DMS79 (cell line): ENCODE measurements at places on chromosomes 16 and 17.
A peak's percentile ranks its signal among the peaks of the same experiment; 100 is the strongest.

DNA sequence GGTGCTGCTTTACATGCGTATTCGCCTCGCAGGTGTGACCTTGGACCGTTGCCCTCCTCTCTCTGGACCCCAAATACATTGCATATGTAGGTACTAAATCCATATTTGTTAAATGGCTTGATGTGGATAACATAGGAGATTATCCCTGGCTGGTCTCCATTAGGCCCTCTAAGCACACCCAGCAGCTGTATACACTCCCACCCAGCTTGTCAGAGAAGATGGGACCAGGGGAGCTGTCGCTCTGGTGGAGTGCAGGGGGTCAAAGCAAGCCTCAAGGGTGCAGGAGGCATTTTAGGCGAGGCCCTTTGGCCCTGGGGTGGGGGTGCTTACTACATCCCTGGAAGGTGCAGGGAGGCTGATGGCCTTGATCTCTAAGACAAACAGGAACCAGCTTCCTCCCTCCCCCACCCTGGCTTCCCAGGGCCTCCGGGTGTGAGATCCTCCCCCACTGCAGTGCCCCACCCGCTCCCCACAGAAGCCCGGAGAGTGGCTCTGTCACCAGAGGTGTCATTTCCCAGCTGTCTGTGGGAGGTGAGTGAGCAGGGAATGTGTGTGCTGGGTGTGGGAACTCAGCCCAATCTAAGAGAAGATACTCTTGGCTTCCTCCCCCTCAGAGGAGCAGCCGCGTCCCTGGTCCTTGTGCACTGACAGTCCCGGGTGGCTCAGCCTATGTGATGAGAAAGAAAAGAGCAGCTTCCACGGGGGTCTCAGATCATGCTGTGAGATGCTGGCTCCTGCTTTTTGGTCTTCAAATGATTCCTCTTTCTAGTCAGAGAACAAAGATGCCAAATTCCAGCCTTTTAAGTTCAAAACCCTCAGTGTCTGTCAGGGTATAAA lies 1.4 kb upstream of the VAMP2 start:
- DNase-seq, result no peak

- DNase-seq, result no peak
These were observed 10.9 kb downstream of the RARA start for GRCh38 chr17:40319651-40320540.

DNA sequence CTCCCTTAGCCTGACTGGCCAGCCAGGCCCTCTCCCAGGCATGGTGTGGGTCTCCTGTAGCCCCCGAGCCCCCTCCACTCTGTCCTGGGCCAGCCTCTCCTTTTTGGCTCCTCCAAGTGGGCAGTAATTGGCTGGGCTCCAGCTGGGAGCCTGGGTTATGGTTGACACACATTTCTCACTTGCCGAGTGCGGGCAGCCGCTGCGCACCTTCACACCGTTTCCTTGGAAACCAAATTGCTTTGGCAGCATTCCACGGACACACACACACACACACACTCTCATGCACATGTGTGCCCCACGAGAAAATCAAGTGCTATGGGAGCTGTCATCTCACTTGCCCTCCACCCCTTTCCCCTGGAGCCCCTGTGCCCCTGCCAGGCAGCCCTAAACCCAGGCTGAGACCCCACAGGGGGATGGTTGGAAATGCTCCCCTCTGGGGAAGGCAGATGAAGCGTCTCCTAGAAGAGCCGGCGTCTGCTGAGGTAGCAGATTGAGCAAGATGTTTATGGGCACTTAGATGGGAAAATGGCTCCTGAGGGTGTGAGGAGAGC lies 402.7 kb upstream of the TNRC6C start:
- peak; percentile 91 for DNase-seq

GRCh38 chr17:72342061-72342460 lies 221.2 kb downstream of the SOX9 start:
- DNase-seq, result no peak

GRCh38 chr17:75010683-75011400 lies 1.6 kb upstream of the MRPL58 start:
- DNase-seq, result no peak

- no peak for DNase-seq
These were observed 8.8 kb downstream of the WFIKKN2 start for GRCh38 chr17:50844117-50844700.

DNA sequence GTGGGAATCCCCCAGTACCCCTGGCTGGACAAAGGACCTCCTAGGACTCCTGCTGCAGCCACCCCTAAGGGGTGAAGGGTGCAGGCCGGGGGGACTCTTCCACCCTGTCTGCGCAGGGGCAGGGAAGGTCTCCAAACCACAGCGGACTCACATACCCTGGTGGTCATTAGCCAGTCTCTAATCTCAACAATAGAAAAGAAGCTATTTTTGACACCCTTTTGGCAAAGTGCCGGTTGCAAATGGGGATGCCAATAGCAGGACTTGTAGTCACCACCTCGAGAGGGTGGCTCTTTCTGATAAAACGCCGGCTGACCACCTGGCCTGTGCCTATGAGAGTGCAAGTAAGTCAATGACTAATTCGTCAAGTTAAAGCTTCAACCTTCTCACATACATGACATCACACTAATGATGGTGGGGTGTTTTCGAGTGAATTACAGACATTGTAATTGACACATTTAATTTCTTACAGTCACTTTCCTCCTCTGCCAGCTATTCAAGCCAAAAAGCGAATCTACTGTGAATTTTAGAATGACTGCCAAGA lies 23.1 kb upstream of the DNAH17 start:
- no peak for DNase-seq

- no peak for DNase-seq
These were observed 197.1 kb downstream of the ZFHX3 start for GRCh38 chr16:72850853-72851252.

- DNase-seq, result no peak
These were observed 24.6 kb downstream of the VAT1L start for GRCh38 chr16:77812856-77813500.

DNA sequence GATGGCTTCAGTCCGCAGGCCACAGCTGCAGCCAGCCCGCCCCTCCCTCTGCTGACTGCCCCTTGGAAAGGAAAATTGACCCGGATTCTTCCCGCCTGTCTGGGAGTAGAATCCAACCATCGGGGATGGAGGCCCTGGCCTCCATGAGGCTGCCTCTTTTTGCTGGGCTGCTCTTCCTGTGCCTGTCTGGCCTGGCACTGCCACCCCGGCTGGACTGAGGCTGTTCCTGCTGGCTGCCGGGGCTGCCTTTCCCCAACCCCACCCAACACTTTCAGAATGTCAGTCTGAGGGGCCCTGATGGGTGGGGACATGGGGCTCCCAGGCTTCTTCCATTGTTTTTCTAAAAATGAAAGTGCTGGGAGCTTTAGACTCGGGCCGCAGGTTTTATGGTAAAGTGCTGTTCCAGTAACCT lies 7.3 kb downstream of the BAHCC1 start:
- no peak for DNase-seq

GRCh38 chr16:9060225-9060624 lies 31.2 kb upstream of the HAPSTR1 start:
- DNase-seq, result no peak

GRCh38 chr17:45889579-45889978 lies 4.8 kb upstream of the MAPT start:
- DNase-seq, result no peak

GRCh38 chr17:37671824-37672547 lies 28.7 kb upstream of the DDX52 start:
- DNase-seq, result peak; percentile 92

DNA sequence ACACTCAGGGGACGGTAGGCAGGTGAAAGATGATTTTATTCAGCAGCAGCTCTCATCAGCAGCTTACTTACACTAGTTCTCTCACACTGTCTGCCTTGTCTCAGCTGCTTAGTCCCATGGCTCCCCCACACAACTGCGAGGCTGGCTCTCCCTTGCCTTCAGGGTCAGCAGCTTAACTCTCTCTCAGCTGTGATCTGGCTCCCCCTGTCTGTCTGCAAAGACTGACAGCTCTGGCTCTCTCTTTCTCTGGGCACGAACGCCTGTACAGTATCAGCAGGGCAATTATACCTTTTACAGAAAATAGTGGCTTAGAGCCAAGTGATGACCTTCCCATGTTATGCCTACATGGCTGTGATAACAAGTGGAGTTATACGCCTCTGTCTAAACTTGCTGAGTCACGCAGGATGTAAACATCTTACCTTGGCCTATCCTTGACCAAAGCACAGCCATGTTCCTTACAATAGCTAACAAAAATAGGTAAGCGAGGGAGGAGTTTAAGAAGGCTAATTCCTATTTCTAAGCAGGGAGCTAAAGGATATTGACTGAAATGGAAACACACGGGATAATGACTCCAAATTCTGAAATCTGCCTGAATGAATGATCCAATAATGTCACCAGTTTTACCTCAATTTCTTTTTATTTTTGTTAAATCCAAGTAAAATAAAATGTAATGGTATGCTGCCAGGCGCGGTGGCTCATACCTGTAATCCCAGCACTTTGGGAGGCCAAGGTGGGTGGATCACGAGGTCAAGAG lies 1.1 kb upstream of the NDUFAB1 start:
- no peak for DNase-seq

DNA sequence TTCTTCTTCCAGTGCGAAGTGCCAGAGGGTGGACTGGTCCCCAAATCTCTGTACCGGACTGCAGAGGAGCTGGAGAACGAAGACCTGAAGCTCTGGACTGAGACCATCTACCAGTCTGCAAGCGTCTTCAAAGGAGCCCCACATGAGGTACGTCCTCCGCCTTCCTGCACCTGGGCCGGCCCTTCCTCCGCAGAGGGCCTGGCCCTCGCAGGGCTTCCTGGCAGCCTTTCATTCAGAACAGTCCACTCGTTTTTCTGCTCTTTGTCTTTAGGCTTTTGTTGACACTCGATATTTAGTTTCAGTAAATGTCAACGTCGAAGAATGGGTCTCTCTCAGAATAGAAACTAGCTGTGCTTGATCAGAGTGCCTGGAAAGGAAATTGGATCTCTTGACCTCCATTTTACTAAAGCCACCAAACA lies 68.6 kb downstream of the SEC14L1 start:
- DNase-seq, result no peak

DNA sequence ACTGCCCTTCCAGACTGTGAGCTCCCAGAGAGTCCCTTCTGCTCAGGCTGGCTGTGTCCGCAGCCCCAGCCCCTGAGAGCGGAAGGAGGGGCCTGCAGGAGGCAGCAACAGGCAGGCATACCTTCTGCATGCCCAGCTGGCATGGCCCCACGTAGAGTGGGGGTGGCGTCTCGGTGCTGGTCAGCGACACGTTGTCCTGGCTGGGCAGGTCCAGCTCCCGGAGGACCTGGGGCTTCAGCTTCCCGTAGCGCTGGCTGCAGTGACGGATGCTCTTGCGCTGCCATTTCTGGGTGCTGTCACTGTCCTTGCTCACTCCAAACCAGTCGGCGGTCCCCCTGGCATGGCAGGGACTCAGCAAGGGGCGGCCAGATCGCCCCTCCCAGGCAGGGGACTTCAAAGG lies 9.0 kb downstream of the RHBDF1 start:
- DNase-seq, result no peak

- no peak for DNase-seq
These were observed 71.7 kb downstream of the HLF start for GRCh38 chr17:55336426-55336825.

DNA sequence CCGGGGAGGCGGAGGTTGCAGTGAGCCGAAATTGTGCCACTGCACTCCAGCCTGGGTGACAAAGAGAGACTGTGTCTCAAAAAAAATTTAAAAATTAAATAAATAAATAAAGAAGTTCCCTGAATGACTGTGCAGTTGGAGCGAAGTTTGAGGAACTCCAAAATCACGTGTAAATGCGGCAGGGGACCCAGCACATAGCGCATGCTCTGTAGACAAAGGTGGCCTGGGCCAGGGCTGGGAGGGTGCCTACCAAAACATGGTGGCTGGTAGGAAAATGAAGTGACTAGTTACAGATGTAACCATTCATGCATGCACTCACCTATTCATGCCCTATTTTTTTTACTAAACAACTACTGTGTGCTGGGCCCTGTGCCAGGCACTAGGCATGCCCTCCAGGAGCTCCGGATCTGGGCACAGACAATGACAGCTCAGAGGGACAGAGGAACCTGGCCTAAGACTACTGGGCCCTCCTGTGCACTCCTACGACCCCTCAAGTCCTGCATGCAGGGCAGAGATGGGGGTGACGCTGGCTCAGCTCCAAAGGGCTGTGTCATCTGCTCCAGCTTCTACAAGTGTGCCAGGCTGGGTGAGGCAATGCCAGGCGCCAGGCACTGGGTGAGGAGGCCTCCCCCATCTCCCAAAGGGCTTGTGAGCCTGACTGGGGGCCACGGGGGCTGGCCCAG lies 65.3 kb downstream of the RMI2 start:
- DNase-seq, result no peak

DNA sequence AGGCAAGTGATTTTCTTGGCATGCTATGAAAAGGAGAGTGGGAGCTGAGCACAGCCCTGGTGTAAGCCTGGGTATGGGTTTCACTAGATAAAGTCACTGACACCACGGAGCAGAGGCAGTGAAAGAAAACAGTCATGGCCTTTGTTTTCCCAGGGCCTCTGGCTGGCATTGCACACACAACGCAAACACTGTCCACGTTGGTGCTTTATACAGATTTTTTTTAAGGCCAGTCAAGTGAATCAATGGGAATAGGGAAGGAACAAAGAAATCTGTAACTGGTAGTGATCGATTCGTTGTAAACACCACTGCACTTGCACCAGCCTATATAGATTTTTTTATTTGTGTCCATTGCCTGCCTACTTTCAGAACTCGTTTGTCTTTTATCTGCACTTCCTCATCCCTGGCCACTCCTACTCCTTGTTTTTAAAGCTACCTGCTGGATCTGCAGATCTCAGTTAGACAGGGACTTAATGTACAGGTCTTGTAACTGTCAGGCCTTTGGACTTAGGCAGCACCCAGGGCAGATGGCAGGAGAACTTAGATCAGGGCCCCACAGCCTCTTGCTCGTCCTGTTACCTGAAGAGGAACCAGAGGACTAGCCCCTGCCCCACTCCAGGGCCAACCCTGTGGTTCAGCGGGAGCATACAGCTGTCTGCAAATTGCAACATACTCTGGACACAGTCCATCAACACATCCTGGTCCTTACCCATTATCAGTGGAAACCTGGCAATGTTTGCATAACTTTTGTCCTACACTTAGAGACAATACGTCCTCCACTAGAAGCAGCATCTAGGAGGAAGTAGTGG lies 10.6 kb upstream of the TMIGD1 start:
- DNase-seq, result no peak

GRCh38 chr17:67944035-67944434 lies 52.2 kb downstream of the C17orf58 start:
- no peak for DNase-seq

DNA sequence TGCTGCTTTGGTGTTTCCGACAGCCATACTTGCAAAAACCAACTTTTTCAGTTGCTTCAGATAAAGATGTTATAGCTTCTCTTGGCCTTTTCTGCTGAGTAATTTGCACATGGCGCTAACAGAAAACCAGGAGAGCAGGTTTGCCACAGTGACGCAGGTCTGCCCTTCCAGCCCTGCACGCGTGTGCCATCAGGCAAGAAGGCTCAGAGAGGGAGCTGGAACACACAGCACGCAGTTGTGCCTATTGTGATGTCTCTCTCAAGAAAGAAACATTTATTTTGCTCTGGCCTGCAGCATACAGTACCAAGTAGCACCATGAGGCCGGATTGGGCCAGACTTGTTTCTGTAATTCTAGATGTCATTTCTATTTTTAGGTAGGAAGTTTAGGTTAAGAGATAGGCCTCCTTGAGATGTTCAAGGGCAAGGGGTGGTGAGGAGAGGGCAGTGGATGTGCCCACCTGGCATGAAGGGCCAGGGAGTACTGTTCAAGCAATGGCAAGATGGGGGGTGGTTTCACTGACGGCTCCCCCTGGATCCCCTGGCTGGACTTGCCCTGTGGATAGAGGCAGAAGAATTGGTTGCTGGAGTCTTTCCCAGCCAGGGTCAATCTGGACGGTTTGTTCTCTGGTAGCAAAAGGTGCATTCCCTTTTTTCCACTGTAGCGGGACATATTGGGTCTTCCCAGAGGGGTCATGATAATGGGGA lies 1.9 kb downstream of the CBX2 start:
- no peak for DNase-seq
